ENCODE measurements at places on chromosomes 1 and 21.

GRCh38 chr1:29772584-29773100 is 536.3 kb downstream of the PTPRU start:
- no peak for DNase-seq

- peak; percentile 60 for DNase-seq
Observed at GRCh38 chr1:20711285-20712214, 6.3 kb downstream of the KIF17 start.

DNA sequence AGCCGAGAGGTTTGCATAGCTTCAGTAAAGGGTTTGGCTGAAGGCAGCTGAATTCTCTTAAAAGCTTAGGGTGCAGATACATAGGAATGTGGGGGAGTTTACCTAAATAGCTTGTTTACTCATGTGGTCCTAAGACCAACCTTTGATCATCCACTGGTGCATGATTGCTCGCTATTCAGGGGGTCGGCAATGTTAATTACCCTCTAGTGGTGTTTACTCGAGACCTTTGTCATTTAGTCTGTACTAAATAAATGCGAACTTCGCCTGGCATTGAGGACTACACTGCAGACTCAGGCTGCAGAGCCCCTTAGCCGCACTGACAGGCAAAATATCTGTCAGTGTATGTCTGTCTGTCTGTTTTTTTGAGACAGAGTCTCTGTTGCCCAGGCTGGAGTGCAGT is 31.8 kb downstream of the TMEM63A start:
- DNase-seq, result no peak

- DNase-seq, result no peak
Observed at GRCh38 chr1:59673573-59674450, 140.9 kb upstream of the HOOK1 start.

DNA sequence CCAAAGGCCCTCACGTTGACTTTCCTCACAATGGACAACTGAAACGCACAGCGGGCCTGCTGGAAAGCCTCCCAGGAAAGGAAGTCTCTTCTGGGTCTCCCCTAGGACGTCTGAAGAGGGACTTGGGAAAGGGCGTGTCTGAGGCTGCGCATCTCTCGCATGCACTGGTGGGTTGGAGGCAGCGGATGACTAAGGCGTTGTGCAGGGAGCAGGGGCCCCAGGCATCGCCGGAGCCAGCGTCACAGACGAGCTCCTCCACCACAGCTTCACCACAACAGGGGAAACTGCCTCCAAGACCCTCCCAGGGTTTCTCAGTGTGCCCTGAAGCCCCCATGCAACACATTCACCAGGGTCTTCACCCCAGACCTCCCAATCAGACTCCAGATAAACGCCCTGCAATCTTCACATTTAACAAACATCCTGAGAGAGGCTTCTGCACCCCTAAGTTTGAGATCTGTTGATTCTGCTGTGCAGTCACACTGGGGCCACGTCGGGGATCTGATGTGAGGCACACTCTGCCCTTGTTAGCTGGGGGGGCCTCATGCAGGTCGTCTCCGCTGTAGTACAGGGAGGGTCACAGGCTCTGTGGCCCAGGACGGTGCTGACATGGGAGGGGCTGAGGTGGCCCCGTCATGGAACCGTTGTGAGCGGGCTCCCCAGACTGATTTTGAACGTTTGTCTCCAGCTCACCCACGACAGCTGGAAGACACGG is 7.0 kb upstream of the TFF1 start:
- DNase-seq, result no peak

DNA sequence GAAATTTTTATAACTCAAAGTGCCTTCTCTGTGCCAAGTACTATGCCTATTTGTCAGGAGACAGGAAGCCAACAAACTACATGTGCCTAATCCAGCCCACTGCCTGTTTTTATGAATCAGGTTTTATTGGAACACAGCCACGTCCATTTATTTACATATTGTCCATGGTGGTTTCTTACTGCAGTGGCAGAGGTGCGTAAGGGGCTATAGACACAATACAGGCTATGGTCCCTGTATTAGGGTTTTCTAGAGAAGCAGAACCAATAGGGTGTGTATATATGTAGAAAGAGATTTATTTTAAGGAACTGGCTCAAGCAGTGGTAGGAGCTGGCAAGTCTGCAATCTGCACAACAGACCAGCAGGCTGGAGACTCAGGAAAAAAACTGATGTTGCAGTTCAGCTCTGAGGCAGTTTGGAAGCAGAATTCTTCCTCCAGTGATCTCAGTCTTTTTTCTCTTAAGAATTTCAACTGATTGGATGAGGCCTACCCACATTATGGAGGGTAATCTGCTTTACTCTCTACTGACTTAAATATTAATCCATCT is 15.4 kb downstream of the PPIE start:
- DNase-seq, result peak; percentile 52

GRCh38 chr1:15412175-15412800 is 2.6 kb downstream of the EFHD2 start:
- DNase-seq, result no peak

- no peak for DNase-seq
Observed at GRCh38 chr1:173002891-173003838, 47.6 kb downstream of the TNFSF18 start.

- DNase-seq, result no peak
Observed at GRCh38 chr1:22619252-22619651, 17.2 kb upstream of the C1QA start.

- DNase-seq, result peak; percentile 53
Observed at GRCh38 chr1:85417017-85417416, 47.9 kb downstream of the DDAH1 start.

GRCh38 chr21:22842875-22843274 is 1844.7 kb downstream of the NCAM2 start:
- DNase-seq, result no peak
